ENCODE measurements at places on chromosomes 7 and 10. TPM values are rescaled to one million over a fixed set of nuclear protein-coding genes. Genes with fewer than 3 reads are reported as not detected.

- no peaks in the 10 kb centered on the region for H3K36me3 ChIP-seq
- H3K27ac ChIP-seq, result no peak overlapping the region
- no peak overlapping the region for H3K4me3 ChIP-seq
- DNase-seq, result peak; percentile 10
These were observed 6.8 kb downstream of the PON1 start for GRCh38 chr7:95317546-95317945.

DNA sequence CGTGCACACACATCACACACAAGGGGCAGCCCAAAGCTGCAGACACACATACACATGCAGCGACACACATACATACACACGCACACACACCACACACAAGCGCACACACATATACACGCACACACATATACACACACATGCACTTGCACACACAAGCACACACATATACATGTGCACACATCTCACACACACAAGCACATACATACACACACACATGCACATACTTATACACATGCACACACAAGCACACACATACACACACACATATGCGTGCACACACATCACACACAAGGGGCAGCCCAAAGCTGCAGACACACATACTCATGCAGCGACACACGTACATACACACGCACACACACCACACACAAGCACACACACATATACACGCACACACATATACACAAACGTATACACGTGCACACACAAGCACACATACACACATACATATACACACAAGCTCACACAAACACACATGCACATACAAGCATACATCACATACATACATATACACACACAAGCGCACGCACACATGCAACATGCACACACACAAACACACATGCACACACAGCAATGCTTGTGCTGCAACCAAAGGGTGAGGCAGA lies 178.8 kb upstream of the PFKP start:
- H3K4me1 ChIP-seq, result no peaks in the 10 kb centered on the region
- H3K27me3 ChIP-seq, result no peaks in the 10 kb centered on the region
- H3K27ac ChIP-seq, result no peak overlapping the region
- no peaks in the 10 kb centered on the region for H3K36me3 ChIP-seq
- no peak overlapping the region for H3K4me3 ChIP-seq
- no peak for DNase-seq

PDE6C gene
- total RNA-seq, result not detected

DNA sequence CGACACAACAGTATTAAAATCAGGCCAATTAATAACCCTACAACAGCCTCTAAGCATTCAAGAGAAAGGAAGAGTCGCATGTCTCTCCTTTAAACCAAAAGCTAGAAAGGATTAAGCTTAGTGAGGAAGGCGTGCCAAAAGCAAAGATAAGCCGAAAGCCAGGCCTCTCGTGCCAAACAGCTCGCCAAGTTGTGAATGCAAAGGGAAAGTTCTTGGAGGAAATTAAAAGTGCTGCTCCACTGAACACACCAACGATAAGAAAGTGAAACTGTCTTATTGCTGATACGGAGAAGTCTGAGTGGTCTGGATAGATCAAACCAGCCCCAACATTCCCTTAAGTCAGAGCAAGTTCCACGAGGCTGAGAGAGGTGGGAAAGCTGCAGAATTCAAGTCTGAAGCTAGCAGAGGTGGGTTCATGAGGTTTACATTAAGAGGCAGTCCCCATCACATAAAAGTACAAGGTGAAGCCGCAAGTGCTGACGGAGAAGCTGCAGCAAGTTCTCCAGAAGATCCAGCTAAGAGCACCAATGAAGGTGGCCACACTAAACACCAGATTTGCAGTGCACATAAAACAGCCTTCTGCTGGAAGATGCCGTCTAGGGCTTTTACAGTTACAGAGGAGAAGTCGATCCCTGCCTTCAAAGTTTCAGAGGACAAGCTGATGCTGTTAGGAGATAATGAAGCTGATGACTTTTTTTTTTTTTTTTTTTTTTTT lies 194.8 kb downstream of the MAD1L1 start:
- no peak overlapping the region for H3K27ac ChIP-seq
- H3K27me3 ChIP-seq, result no peaks in the 10 kb centered on the region
- no peak overlapping the region for H3K4me3 ChIP-seq
- no peaks in the 10 kb centered on the region for H3K4me1 ChIP-seq
- DNase-seq, result no peak
- H3K36me3 ChIP-seq, result no peaks in the 10 kb centered on the region

METTL27 gene
- 5.9 TPM for total RNA-seq

GRCh38 chr10:13840036-13840435 lies 253.3 kb downstream of the PRPF18 start:
- 0 out of 2 replicates have a peak, but pooled peaks cover 7% of the 10 kb centered on the region for H3K36me3 ChIP-seq
- no peak overlapping the region for H3K4me3 ChIP-seq
- no peaks in the 10 kb centered on the region for H3K27me3 ChIP-seq
- DNase-seq, result no peak
- H3K4me1 ChIP-seq, result peaks cover 1% of the 10 kb centered on the region

JCAD gene
- 2.3 TPM for total RNA-seq

DNA sequence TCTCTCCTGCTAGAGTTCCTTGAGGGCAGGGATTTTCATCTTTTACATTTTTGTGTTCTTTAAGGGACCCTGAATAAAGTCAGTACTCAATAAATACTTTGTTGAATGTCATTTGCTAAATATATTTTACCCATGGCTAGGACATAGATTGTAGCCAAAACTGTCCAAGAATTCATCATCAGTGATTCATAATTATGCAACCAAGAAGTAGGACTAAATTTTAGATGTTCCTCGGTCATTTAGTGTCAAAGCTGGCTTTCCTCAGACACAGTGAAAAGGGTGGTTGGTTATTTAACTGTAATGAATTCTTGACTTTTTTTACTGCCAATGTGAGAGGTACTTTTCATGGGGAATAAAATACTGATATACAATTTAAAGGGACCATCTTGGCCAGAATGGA lies 3.3 kb downstream of the NUDT13 start:
- no peak for DNase-seq
- no peaks in the 10 kb centered on the region for H3K36me3 ChIP-seq
- H3K4me1 ChIP-seq, result peaks cover 3% of the 10 kb centered on the region
- no peak overlapping the region for H3K27ac ChIP-seq

DNA sequence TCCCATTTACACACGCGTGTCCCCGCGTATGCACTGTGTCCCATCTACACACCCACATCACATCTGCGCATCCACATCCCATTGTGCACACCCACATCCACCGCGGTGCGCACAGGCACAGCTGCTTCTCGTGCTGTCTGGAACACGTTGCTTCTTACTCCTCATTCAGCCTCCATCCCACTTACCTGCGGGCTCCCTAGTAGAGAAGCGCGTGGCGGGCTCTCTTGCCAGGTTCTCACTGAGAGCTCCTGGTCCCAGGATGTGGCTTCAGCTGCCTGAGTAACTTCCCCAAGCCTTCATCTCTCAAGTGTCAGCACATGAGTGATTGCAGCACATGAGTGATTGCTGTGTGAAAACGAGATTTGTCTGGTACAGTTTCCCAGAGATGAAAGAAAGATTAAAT lies 117.8 kb downstream of the TRRAP start:
- no peak overlapping the region for H3K27ac ChIP-seq
- H3K4me1 ChIP-seq, result no peaks in the 10 kb centered on the region
- H3K27me3 ChIP-seq, result no peaks in the 10 kb centered on the region

DNA sequence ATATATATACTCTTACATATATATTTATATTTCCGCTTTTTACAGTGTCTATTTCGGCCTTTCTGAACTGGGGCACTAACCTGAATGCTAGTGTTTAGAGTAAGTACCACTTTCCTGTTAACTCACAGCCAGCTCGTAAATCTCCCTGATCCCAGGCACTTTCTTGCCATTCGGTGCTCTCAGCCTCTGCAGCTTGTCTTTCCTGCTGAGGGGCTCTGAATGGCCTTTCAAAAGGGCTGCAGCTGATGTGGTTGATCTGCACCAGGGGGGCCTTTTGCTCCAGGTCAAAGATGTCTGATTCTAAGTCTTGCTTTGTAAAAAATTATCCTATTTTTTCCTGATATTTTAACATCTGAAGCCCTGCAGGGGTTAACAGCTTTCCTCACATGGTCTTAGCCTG lies 25.5 kb upstream of the HPS1 start:
- H3K36me3 ChIP-seq, result no peaks in the 10 kb centered on the region
- H3K27ac ChIP-seq, result no peak overlapping the region
- DNase-seq, result peak; percentile 30

DNA sequence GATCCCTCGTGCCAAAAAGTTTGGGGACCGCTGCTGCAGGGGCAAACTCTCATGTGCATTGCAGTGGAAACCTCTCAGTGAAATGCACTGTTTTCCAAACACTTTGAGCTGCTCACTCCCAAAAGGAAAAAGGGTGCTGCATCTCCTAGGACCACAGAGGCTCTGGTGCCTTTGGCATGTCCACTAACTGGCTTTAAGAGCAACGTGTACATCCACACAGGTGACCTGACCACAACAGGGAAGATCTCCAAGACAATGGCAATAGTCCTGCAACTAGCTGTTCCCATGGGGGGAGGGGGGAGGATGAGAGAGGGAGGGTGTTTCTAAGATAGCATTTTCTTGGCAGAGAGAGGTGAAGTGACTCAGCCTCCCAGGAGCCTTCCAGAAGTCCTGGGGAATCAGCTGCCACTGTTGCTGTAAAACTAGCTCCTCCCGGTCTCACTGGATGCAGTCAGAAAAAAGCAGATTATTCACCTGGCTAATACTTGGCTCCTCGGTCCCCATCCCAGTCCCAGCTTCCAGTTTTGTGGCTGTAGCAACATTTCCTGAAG lies 181.7 kb downstream of the HECW1 start:
- DNase-seq, result peak; percentile 33
- H3K4me1 ChIP-seq, result peaks cover 48% of the 10 kb centered on the region
- H3K27me3 ChIP-seq, result no peaks in the 10 kb centered on the region
- 0 out of 2 replicates have a peak, but pooled peaks cover 9% of the 10 kb centered on the region for H3K36me3 ChIP-seq

CDH23 gene
- total RNA-seq, result 4.3 TPM

GRCh38 chr10:75883081-75884072 lies 452.0 kb downstream of the LRMDA start:
- H3K27me3 ChIP-seq, result no peaks in the 10 kb centered on the region
- H3K4me3 ChIP-seq, result no peak overlapping the region
- no peaks in the 10 kb centered on the region for H3K36me3 ChIP-seq
- no peaks in the 10 kb centered on the region for H3K4me1 ChIP-seq

GRCh38 chr7:155001756-155002410 lies 1.0 kb downstream of the PAXIP1 start:
- H3K4me3 ChIP-seq, result peak overlapping the region; percentile 90
- H3K36me3 ChIP-seq, result peaks cover 6% of the 10 kb centered on the region
- H3K27ac ChIP-seq, result no peak overlapping the region

RSPH10B gene
- 5.9 TPM for total RNA-seq

- H3K27ac ChIP-seq, result 0 out of 2 replicates have a peak overlapping the region, but pooled peaks have one; percentile 24
- no peaks in the 10 kb centered on the region for H3K36me3 ChIP-seq
- DNase-seq, result peak; percentile 88
- H3K4me3 ChIP-seq, result no peak overlapping the region
- peaks cover 16% of the 10 kb centered on the region for H3K4me1 ChIP-seq
These were observed 7.0 kb upstream of the RPEL1 start for GRCh38 chr10:103238506-103239252.

DNA sequence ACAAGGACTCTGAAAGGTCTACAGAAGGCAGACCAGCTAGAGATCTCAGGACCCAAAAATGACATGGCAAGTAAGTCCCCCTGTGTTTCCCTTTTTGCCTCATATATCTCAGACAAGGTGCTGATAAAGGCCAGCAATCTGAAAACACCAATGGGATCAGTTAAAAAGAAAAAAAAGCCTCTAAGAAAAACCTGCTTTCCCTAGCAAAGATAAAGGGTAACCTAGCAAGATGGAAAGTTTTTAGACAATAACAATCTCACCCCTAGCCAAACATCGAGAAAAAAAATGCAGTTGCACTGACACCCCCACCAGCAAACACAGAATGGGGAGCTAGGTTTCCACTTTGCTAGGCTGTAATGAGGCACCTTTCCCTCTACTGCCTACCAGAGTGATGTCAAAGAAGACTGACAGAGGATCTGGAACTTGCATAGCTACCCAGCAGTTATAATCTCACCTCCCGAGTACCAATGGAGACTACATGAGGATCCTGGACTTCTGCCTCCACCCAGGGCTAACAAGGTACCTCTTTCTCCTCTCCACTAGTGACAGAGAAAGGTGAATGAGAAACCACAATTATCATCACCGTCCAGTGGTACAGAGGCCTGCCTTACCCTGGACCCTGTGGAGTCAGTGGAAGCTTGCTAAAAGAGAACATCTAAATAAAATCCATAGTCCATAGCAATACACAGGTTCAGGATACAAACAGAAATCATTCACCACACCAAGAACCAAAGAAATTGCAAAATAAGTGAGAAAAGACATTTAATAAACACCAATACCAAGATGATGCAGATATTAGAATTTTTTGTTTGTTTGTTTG lies 240.8 kb downstream of the ARHGAP12 start:
- no peak overlapping the region for H3K27ac ChIP-seq
- no peaks in the 10 kb centered on the region for H3K36me3 ChIP-seq
- no peak overlapping the region for H3K4me3 ChIP-seq
- H3K27me3 ChIP-seq, result no peaks in the 10 kb centered on the region
- H3K4me1 ChIP-seq, result no peaks in the 10 kb centered on the region
- no peak for DNase-seq

DNA sequence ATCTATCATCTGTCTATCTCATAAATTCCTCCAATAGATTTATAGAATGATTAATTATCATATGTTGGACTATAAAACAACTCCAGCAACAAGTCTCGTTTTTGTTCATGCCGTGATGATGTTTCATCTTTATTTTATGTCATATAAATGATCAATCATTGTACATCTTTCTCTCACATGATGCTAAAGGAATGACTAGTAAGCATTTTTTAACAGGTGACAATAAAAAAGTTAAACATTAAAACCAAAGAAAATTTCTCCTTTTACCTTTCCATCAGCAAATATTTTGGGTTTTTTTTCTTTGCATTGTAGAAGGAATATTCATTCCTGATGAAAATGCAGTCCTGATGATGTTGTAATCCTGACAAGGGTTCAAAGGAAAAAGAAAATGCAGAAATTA lies 41.4 kb downstream of the AKR1C3 start:
- no peak overlapping the region for H3K4me3 ChIP-seq
- DNase-seq, result no peak
- H3K4me1 ChIP-seq, result no peaks in the 10 kb centered on the region
- no peak overlapping the region for H3K27ac ChIP-seq
- H3K27me3 ChIP-seq, result no peaks in the 10 kb centered on the region
- H3K36me3 ChIP-seq, result peaks cover 4% of the 10 kb centered on the region

PAPOLB gene
- 0.42 TPM for total RNA-seq

- peaks cover 7% of the 10 kb centered on the region for H3K27me3 ChIP-seq
- peak; percentile 96 for DNase-seq
- H3K4me1 ChIP-seq, result peaks cover 46% of the 10 kb centered on the region
- H3K36me3 ChIP-seq, result no peaks in the 10 kb centered on the region
These were observed 117.6 kb upstream of the TCF7L2 start for GRCh38 chr10:112832361-112832878.

DNA sequence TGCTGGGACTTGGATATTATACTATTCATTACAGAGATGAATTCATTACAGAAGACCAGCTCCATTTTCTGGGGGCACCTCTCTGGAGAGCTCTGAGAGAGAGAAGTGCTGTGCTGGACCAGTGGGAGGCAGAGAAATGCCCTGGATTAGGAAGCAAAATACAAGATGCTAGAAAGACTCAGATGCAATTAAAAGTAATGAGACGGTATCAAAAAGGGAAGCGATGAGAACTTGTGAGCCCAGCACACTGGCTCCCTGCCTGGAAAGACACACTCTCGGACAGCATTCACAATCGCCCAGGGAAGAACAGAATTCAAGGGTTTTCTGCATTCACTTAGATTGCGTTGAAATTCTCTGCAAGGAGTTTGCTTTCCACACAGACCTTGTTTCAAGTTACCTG lies 3.5 kb upstream of the FRAT2 start:
- no peaks in the 10 kb centered on the region for H3K36me3 ChIP-seq
- peak overlapping the region; percentile 43 for H3K4me3 ChIP-seq
- peak; percentile 33 for DNase-seq
- no peaks in the 10 kb centered on the region for H3K27me3 ChIP-seq
- peaks cover 40% of the 10 kb centered on the region for H3K4me1 ChIP-seq
